CD4-positive, alpha-beta T cell treated with Interleukin-6 at 100 ng/mL for 8 hours (primary cell): ENCODE measurements at places on chromosomes 4 and X.

DNA sequence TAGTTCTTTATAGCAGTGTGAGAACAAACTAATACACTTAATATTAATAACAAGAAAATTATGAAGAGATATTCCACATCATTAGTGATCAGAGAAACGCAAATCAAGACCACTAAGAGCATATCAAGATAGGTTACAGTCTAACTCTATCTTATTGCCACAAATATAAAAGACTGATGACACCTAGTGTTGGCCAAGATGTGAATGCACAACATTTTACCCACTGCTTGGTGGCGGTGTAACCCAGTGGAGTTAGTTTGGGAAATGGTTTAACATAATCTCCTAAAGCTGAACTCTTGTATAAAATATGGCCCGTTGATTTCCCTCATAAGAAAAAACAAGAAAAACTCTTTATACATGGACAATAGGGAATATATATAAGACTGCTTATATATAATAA lies 92.4 kb downstream of the SLITRK2 start:
- no peak for DNase-seq

GRCh38 chr4:184198190-184198589 lies 19.5 kb downstream of the ENPP6 start:
- no peak for DNase-seq

DNA sequence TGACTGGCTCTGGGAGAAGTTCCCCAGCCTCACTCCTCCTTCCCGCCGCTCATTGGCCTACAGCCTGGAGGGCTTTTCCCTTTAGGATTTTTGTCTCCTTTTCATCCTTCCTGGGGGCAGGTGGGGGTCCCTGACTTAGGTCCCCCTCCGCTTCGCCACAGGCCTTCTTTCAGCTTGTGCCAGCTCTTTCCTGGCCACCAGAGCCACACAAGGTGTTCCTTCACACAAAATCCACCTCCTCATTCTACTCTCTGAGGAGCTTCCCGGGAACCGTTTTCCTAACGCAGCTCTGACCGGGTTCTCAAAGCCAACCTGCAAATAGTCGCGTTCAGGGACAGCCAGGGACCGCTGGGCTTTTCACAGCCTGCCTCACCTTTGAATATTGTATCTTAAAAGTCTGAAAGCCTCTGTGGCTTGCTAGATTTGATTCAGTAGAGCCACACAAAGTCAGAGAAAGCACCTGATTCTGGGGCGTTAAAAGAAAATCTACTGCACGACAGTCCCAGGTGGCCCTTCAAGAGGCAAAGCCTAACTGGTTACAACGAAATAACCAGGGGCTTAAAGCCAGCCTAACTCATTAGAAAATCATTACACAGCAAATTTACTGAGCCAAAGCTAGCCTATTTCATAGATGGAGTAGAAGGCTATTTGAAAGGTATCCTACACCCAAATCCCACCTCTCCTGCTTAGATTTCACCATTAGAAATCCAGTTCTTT lies 731 bp upstream of the GPC3 start:
- no peak for DNase-seq

- DNase-seq, result peak; percentile 9
Observed at GRCh38 chr4:20422398-20422797, 170.7 kb downstream of the SLIT2 start.

DNA sequence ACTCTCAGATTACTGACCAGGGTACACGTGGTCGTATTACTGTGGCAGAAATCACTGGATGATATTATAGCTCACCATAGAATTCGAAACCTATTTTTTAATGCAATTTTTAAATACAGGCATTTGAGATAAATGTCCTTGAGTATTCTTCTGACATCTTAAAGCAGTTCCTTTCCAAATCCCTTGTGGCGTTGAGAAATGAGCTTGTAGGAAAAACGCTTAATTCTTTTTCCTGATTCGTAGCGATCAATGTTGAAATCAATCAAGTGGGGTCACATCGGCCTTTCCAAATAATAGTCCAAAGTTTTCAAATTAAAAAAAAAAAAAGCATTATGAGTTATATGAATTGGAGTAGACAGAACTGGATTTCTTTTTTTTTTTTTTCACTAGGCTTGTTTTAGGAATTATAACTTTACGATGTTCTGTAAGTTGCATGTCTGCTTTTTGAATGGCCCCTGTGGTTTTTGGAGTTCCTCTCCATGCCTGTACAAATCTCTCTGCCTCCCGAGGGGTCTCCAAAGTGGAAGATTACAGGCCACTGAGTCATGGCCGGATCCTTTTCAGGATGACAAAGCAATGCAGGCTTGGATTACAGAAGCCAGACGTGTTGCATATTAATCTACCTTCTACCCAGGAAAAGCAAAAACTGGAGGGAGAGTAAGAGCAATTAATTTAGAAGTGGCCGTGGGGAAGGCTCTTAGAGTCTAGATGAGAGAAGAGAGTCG lies 226.1 kb downstream of the SHOX start:
- no peak for DNase-seq

- DNase-seq, result no peak
Observed at GRCh38 chr4:153594210-153594609, 89.9 kb upstream of the TLR2 start.

DNA sequence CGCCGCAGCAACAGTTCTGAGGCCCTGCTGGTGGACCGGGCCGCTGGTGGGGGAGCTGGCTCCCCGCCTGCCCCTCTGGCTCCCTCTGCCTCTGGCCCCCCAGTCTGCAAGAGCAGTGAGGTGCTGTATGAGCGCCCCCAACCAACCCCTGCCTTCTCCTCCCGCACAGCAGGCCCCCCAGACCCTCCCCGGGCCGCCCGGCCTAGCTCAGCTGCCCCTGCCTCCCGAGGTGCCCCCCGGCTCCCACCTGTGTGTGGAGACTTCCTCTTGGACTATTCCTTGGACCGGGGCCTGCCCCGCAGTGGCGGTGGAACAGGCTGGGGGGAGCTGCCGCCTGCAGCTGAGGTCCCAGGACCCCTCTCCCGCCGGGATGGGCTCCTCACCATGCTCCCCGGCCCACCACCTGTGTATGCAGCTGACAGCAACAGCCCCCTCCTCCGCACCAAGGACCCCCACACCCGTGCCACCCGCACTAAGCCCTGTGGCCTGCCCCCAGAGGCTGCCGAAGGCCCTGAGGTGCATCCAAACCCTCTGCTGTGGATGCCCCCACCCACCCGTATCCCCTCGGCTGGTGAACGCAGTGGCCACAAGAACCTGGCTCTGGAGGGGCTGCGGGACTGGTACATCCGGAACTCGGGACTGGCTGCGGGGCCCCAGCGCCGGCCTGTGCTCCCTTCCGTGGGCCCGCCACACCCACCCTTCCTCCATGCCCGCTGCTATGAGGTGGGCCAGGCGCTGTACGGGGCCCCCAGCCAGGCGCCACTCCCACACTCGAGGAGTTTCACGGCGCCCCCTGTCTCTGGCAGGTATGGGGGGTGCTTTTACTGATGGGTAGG lies 6.3 kb downstream of the PRAF2 start:
- DNase-seq, result no peak

DNA sequence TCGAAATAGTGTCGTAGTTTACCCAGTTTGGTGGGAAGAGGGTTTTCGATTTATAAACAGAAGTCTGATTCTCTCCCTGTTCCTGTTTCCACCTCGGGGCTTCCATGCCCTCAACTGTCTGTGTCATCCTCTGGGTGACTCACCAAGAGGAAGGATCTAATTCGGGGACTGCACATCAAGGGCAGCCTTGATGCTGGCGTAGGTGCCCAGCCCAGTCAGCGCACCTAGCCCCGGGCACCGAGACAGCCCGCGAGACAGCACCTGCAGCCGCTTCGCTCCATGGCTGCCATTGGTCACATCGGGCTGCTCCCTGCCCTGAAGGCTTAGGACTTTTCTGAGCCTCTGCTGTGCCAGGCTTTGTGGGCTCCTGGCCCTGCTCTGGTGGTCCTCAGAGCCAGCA lies 7.7 kb downstream of the ABCD1 start:
- no peak for DNase-seq

DNA sequence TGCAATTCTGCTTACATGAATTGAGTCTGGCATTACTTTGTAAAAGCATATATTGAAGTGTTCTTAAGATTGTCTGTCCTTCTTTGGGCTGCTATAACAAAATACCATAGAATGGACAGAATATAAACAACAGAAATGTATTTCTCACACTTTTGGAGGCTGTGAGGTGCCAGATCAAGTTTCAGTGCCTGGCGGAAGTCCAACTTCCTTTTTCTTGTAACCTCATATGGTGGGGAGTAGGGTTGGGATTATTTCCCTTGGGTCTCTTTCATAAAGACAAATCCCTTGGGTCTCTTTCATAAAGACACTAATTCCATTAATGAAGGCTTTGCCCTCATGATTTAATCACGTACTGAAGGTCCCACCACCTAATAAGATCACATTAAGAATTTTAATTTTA lies 199.3 kb upstream of the GRID2 start:
- DNase-seq, result no peak

GRCh38 chr4:76090241-76090691 lies 15.8 kb downstream of the ART3 start:
- peak; percentile 8 for DNase-seq
